ENCODE measurements at places on chromosomes 16 and 17.

DNA sequence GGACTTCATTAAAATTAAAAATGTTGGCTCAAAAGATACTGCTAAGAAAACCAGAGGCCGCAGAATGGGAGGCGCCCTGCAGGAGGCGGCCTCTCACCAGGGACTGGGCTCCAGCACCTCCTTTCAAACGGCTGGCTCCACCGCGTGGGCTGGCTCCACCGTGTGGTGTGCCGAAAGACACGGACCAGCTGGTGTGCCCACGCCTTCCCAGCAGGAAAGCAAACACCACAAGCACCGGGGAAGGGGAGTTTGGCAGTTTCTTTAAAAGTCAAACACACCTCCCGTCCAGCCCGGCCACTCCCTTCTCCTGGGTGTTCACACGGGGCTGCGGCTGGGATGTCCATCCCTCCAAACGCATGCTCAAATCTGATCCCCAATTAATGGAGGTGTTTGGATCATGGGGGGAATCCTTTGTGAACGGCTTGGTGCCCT lies 13.9 kb downstream of the HAGH start:
- DNase-seq: no peak

DNA sequence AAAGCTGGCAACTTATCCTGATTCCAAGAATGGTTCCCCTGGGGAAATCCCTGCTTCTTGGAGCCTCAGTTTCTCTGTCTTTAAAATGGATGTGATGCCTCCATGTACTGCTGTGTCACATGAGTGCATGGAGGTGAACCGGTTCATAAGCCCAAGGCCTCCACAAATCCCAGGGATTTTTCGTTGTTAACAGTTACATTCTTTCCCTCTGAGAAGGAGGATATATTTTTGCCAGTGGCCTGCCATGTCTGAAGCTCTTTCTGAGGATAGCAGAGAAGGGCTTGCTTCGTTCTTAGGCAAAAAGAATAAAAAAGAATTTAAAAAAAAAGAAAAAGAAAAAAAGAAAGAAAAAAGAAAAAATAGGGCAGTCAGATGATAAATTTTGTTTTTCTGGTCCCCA lies 52.2 kb upstream of the CIBAR2 start:
- no peak for DNase-seq

- no peak for DNase-seq
Observed at GRCh38 chr17:78722246-78722761, 59.8 kb downstream of the CYTH1 start.

GRCh38 chr17:78532922-78533640 lies 44.1 kb downstream of the DNAH17 start:
- DNase-seq: no peak

DNA sequence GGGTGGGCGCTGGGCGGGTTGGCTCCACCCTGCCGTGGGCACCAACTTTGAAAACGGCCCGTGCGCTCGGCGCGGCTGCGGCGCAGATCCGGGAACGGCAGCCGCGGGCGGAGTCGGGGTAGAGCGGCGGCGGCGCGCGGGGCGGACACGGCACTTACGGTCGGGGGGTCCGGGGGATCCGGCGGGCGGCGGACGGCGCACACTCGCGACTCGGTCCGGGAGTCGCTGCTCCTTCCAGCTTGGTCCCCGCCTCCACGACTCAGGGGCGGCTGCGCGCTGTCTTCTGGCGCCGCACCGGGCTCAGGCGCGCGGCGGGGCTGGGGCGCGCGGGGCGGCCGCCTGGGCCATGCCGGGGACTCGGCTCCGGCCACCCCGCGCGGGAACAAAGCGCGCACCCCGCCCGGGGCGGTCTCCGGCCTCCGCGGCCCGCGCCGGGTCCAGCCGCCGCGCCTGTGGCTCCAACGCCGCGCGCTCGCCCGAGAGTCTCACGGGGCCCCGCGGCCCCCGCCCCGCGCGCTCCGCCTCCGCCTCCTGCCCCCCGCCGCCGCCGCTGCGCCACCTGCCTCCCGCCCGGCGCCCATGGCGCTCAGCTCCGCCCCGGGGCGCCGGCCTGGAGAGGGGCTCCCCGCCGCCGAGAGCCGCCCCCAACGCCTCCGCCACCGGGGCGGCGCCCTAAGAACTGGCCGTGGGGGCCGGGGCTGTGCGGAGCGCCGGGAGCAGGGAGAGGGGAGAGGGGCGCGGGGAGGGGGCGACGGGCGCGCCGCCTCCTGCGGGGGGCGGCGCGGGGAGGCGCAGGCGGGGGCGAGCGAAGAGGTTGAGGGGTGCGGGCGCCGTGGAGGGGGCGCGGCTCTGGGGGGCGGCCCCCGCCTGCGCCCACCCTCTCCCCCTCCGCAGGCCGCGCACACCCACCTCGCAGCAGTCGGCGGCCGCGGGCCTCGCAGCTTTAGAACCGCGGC lies 35.9 kb downstream of the CBFA2T3 start:
- DNase-seq: no peak

All from stimulated activated CD8-positive, alpha-beta memory T cell treated with anti-CD3 and anti-CD28 coated beads, Interleukin-4, amount 100 ng/mL, for 1 hour (primary cell).